NCI-H1048 (cell line): ENCODE measurements at places on chromosomes 3 and 15.

- no peak for DNase-seq
Observed at GRCh38 chr3:120468635-120469295, 18.0 kb upstream of the FSTL1 start.

- DNase-seq = no peak
Observed at GRCh38 chr3:141642215-141642614, 95.9 kb upstream of the RNF7 start.

DNA sequence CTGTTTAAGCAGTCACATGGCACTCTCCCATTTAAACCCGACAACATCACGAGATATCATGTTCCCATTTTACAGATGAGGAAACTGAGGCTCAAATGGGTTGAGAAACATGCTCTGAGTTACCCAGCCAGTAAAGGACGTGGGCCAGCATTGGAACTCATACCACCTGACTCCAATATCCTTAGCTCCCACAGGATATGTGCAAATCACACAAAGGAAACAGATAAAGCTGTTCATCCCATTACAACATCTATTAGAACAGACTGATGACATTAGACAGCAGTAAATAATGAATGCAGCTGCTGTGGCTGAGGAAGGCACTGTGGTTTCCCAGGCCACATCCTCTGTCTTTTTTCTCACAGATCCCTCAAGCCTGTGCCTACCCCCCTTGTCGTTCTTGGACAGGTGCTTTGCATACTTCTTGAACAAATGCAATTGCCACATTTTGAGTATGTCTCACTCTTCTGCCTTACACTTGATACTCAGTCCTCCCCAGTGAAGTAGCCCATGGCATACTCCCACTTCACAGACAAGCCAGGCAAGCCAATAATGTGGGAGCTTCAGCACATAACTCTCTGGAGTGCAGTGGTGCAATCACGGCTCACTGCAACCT lies 17.7 kb downstream of the FRMD4B start:
- no peak for DNase-seq

DNA sequence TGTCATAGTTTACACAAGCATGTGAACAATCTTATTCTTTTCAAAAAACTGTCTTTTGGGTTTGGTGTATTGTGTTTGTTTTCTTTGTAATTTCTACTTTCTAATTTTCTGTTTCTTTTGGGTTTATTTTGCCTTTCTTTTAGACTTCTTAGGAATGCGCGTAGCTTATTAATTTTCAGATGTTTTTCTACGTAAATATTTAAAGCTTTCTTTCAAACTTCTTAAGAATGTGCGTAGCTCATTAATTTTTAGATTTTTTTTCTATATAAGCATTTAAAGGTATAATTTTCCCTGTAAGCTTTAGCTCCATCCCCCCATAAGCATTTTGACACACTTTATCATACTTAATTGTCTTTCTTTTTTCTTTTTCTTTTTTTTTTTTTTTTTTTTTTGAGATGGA lies 55.2 kb downstream of the RAD54L2 start:
- no peak for DNase-seq

- DNase-seq = no peak
Observed at GRCh38 chr15:69515508-69515907, 62.9 kb downstream of the RPLP1 start.

DNA sequence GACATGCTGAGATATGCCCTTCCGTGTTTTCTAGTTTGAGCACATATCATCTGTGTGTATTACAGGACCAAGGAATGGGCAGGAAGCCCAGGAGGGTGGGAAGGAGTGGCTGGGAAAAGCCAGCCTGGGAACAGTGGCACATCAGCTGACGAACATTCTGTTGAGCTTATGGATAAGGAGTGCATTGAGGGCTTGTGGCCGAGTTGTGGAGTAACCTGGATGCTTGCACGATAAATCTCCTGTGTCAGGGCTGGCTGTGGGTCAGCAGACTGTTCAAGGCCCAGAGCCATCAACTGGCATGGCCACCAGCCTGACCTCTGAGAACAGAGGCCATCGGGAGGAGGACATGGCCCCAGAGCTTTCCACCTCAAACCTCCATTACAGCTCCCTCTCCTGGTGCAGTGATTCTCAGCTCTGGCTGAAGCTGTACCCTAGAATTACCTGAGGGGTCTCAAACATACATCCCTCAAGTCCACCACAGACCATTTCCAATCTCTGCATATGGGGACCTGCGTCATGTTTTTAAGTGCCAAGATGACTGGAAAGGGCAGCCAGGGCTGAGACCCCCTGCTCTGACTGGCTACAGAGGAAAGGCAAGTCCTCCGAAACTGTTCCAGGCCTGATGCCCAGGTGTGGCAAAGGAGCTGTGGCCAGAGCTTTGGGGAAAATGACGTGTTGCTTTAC lies 4.8 kb upstream of the VILL start:
- no peak for DNase-seq

GRCh38 chr3:125381743-125382142 lies 6.6 kb upstream of the ZNF148 start:
- DNase-seq = no peak

- no peak for DNase-seq
Observed at GRCh38 chr3:76551739-76552138, 488.2 kb upstream of the ROBO2 start.

GRCh38 chr3:42164656-42165055 lies 73.5 kb downstream of the TRAK1 start:
- no peak for DNase-seq

DNA sequence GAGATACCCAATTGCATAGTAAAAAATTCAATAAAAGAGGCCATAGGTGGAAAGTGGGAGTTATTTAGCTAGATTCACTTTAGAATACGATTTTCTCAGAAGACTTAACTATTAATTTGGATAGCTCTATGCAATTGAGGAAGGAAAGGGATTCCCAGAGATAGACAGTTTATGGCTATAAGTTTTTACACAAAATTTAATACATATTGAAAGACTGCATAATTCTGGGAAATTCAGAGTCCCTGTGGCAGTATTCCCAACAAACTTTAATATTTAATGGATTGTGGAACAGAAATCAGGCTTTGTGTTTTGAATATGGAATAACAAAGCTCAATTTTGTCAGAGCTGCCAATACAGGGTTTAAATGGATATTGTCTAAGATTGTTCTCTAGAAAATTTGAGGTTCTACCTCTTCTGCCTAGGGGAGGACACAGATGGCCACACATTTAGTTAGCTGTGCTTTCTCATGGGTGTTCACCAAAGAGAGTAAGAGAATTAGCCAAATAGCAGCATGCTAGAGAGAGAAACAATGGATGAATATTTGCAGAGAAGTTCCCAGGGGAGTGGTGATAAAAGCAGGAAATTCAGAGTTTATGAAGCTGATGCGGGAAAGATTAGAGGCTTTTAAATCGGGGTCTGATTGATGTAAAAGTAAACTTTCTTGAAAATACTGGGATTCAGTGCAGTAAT lies 8.5 kb downstream of the ISL2 start:
- DNase-seq = no peak

DNA sequence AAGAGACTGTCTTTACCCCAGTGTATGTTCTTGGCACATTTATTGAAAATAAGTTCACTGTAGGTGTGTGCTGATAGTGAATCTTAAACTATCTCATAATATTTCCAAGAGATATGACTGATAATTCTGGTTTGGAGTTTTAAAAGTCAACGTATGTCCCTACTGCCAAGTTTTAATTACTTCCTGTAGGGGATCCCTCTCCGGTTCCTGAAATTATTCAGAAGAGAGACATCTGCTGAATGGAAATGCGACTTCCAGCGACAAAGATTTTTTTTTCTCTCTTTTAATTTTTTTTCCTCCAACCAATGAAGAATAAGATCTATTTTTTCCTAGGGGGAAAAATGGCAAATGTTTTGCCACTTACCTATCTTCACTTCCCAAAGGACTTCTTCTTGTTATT lies 498.9 kb upstream of the TGFBR2 start:
- DNase-seq = no peak

DNA sequence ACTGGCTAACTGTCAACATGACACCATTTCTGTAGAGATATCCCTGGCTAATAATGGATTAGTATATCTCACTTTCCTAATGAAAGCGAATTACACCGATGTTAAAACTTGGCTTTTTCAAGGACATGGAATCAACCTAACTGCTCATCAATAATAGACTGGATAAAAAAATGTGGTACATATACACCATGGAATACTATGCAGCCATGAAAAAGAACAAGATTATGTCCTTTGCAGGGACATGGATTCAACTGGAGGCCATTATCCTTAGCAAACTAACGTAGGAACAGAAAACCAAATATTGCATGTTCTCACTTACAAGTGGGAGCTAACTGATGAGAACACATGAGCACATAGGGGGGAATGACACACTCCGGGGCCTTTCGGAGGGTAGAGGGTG lies 62.6 kb downstream of the ZIC1 start:
- DNase-seq = no peak

- no peak for DNase-seq
Observed at GRCh38 chr3:119236756-119237155, 3.9 kb downstream of the B4GALT4 start.

GRCh38 chr3:67192466-67192865 lies 194.4 kb downstream of the KBTBD8 start:
- no peak for DNase-seq

GRCh38 chr3:101017017-101017416 lies 23.8 kb upstream of the ABI3BP start:
- DNase-seq = no peak

- no peak for DNase-seq
Observed at GRCh38 chr3:177827511-177828207, 630.4 kb upstream of the TBL1XR1 start.

GRCh38 chr3:64578062-64578770 lies 109.6 kb downstream of the ADAMTS9 start:
- DNase-seq = no peak

GRCh38 chr3:80655216-80655615 lies 887.4 kb upstream of the ROBO1 start:
- no peak for DNase-seq

GRCh38 chr3:150161011-150161410 lies 190.3 kb upstream of the PFN2 start:
- no peak for DNase-seq

- DNase-seq = peak; percentile 92
Observed at GRCh38 chr3:41961751-41962679, at the start of gene ULK4. ULK4 (minus strand) TSS chr3:41962103; CDS start chr3:41954759, 7,344 bp downstream.

DNA sequence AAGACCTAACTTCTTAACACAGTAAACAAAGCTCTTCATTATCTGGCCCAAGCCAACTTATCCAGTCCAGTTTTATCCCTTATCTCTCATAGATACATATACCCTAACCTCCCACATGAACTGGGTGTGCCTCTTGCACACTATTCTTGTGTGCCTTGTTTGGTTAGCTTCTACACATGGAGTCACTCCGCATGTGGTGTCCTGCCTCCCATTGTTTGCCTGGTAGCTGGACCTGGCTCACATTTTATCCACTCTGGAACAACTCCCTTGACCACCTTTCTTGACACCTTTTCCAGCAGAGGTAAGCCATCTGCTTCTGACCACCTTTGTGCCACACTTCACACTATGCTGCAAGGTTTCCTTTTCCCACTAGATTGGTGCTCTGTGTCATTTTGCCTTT lies 15.2 kb downstream of the TIPARP start:
- DNase-seq = no peak

DNA sequence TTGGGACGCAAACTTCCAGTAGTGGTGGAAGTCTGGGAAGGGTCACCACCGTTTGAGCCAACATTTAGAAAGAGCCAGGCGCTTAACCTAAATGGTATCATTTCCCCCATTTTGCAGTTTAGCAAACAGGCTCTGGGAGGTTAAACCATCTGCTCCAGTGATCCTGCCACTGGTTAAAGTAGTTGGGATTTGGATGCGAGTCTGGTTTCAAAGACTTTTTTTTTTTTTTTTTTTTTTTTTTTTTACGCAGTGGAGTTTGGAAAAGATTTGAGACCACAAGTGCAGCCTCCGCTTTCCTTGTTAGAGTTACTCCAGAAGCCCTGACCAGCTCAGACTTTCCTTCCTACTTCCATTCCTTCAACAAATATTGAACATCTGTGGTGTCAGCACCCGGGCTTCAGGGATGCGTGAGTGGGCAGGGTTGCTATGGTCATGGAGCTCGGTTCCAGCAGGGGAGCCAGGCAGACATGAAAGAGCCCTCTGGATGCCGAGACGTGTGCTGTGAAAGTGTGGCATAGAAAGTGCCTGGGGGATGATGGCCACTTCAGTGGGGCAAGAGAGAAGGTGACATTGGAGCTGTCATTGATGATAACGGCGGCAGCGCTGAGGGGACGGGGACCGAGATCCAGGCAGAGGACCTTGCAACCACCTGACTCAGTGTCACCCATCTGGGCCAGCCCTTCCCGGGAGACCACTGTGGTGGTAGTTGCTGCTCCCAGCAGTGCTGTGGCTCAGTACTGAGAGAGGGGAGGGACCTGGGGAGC lies 1.1 kb upstream of the RNU6-1 start:
- no peak for DNase-seq

GRCh38 chr3:124824286-124824915 lies 62.8 kb downstream of the ITGB5 start:
- no peak for DNase-seq

DNA sequence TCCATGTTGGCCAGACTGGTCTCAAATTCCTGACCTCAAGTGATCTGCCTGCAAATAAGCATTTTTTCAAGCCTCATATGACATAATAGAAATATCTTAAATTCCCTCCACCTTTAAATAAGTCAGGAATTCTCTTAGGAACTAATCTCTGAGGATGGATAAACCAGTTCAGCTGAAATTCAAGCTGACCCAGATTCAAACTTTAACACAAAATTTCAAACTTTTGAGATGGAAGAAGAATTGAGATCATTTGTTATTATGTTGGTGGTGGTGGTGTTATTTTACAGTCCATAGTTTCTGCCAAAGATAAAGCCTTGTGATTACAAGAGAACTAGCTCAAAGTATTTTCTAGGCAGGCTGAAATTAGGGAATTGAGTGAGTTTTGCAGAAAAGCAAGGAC lies 85.5 kb downstream of the SSR3 start:
- no peak for DNase-seq

GRCh38 chr3:14787630-14788029 lies 31.1 kb upstream of the FGD5 start:
- no peak for DNase-seq

- DNase-seq = no peak
Observed at GRCh38 chr3:128456776-128457715, 9.6 kb downstream of the DNAJB8 start.

GRCh38 chr15:72199721-72200212 lies 2.2 kb upstream of the GRAMD2A start:
- DNase-seq = peak; percentile 25

DNA sequence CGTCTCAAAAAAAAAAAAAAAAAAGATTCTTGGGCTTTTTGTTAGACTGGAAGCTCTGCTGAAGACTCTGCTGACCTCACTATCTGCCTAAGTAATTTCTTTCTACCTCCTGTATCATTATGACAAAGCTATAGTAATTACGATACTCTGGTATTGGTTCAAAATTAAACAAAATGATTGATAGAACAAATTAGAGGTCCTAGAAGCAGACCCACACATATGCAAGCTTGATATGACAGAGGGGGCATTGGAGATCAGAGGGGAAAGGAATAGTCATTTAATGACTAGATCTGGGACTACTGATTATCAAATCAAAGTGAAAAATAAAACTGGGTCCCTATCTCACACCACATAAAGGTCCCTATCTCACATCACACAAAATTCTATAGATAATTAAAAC lies 21.9 kb upstream of the AP3B2 start:
- no peak for DNase-seq

DNA sequence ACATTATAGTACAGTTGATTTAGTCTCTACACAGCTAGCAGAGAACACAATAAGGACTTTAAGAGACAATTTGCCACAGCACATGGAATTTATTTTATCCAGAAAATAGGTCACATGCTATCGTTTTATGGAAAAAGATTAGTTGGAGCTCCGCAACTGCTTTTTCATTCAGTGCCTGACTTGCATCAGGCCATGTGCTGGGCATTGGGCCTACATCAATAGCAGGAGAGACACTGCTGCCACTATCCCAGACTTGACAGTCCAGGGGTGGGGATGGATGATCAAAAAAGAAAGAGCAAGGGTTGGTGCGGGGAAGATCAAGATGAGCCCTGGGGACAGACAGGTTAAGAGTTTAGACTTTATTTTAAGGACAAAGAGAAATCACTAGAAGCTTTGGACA lies 75.2 kb upstream of the C3orf80 start:
- DNase-seq = no peak
